ENCODE measurements at places on chromosomes 1 and 21.

- no peak for DNase-seq
These were observed 10.0 kb downstream of the TTF2 start for GRCh38 chr1:117070124-117070523.

- no peak for DNase-seq
These were observed 99.3 kb downstream of the FMN2 start for GRCh38 chr1:240190881-240191401.

DNA sequence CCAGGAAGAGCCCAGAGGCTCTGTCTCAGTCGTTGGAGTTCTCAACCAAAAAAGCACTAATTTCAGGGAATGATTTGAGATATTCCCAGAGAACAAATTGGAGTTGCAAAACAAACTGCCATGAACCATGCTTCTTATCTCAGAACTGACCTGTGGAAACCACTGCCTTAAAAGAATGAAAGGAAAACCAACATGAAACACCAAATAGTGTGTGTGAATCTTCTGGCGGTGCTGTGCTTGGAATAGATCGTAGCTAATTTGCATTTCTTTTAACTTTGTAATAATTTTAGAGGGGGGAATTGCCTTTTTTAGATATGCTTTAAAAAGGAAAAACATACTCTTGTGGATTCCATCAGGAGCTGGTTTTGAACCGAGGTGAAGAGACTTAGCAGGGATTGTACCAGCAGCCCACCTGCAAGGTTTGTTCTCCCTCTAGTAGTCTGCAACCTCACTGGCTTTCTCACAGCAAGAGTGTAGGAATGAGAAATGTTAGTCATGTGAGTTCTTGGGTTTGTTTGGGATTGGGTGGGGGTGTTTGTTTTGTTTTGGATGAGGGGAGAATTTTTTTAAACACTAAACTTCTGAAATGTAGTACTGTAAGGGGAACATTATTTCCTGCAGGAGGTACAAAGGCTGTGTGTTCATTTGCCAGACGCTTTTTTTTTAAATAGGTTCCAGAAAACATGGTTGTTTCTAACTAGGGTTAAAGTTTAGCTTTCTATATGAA is 45.7 kb upstream of the ANGPTL1 start:
- no peak for DNase-seq

GRCh38 chr1:182972829-182973228 is 19.9 kb upstream of the SHCBP1L start:
- no peak for DNase-seq

DNA sequence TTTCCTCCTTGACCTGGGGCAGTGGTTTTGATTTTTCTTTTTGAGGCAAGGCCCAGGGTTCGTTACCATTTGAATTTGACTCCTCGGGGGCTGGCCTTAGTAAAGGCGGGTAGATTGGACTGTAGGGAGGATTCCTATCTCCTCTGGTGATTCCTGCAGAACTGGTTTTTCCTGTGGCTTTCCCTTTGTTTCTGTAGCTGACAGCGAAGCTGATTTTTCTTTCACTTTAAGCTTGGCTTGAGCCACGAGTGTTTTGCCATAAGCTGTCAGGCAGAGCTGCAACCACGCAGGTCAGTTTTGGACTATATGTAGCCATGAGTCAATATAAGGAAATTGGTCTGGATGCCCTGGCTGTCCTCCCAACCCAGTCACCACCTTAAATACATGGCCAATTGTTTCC is 28.7 kb upstream of the KCNJ15 start:
- DNase-seq = no peak

DNA sequence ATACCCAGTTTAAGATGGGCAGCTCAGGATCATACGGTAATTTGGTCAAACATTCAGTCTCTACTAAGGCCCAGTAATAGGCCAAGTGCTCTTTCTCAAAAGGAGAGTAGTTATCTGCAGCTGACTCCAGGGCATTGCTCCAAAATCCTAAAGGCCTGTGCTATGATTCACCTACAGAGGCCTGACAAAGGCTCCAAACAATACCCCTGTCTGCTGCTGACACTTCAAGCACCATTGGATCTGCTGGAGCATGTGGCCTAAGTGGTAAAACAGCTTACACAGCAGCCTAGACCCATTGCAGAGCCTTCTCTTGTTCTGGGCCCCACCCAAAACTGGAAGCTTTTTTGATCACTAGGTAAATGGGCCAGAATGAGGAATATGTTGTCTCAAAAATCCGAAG is 22.8 kb downstream of the SLAMF7 start:
- DNase-seq = no peak

- DNase-seq = no peak
These were observed 1.7 kb downstream of the AKT3 start for GRCh38 chr1:243848165-243848857.

DNA sequence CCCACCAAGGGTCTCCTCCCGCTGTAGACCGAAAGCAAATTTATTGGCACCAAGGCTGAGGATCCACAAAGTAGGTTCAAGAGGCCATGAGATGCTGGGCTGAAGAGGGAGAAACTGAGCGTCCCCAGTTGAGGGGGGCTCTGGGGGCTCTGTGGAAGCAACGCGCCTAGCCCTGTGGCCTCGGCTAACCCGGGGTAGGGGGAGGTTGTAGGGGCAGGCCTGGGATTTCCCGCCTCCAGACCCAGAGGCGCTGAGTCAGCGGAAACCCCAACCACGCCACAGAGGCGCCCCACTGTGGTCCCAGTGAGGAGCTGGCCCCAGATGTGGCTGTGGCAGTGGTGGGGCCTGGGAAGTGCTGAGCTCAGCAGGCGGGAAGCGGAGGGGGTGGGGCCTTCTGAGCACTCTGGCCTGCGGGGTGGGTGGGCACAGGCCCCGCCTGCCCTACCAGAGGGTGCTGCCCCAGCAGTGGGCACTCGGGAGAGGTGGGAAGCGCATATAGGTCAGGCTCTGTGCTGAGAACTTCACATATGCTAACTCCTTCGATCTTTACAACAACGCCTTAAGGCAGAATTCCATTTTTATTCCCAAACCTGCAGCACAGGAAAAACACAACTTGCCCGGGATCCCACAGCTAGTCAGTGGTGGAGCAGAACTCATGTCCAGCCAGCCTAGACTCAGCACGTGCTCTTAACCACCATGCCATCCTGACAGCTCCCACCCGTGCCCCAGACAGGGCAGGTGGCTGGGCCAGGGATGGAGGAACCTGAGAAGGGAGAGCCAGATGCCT is 1.5 kb upstream of the COL16A1 start:
- DNase-seq = no peak

DNA sequence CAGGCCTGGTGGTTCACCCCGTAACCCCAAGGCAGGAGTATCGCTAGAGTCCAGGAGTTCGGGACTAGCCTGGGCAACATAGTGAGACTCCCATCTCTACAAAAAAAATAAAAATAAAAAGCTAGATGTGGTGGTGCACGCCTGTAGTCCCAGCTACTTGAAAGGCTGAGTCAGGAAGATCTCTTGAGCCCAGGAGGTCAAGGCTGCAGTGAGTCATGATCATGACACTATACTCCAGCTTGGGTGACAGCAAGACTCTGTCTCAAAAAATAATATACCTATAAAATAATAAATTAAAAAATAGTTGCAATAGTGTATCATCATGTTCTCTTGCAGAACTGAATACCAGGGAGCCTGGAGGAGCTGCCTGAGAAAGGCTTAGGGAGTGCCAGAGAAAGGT is 19.9 kb upstream of the TMEM39B start:
- DNase-seq = no peak

DNA sequence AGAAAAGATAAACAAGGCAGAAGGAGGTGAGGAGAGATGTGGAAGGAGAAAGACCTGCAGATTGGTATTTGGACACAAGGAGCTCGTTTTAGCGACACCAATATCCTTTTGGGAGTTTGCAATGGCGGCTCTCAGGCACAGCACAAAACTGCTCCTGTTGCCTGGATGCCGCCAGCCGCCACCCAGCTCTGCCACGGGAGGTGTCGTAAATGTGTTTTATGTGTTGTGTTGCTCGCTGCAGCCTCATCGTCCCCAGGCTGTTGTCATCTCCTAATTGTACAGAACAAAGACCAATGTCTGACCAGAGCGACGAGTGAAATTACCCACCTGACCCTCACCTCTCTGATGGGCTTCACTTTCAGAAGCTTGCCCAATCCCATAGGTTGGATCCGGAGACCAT is 96.6 kb upstream of the ZNF281 start:
- DNase-seq = no peak

- DNase-seq = no peak
These were observed 2.7 kb downstream of the FAM110D start for GRCh38 chr1:26161415-26162219.

DNA sequence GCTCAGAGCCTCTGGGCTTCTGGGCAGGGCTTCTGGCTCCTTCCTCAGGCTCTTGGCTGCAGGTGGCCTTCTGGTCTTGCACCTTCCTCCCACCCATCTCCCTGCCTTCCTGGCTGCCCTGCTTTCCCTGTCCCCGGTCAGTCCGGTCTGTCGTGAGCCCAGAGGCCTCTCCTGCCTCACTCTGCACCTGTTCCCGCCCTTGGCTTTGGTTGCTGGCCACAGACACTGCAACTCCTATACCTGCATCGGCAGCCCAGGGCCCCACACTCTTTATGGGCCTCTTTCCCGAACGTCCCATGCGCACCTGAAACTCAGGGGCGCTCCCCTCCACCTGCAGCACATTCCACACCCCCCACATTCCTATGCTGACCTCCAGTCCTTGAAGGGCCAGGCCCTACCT is 7.9 kb downstream of the FBXO2 start:
- DNase-seq = no peak

DNA sequence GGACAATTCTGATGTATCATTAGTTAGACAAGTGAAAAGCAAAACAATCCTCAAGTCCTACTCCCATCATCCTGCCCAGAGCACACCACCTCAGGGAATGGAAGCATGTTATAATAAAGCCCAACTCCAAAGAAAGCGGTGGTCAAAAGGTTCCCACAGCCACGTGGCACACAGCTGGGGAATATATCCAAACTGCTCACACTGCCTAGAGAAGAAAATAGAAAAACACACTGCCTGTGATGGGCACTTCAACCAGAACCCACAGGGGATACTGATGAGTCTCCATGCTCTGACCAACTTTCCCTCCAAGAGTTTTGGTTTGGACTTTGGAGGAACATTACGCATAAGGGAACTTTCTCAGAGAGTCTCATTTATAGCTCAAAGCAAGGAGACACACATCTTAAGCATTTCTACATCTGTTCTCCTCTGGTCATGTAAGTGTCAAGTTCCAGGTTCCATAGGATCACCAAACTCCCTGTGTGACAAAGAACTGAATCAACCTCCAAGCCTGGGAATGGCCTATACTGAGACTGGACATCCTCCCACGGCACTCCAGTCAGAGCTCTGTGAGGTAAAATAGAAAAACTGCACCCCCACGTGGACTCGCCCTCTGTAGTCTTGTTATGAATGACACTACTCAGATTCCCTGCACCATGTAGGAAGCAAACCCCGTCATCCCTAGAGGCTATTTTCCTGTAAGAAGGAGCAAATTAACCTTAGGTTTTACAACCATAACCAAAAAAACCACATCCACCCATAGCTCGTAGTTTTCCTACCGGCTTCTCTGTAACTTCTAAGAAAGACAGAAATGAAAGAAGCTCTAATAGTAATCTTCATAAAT is 12.2 kb downstream of the DSTYK start:
- no peak for DNase-seq

GRCh38 chr1:26155370-26156284 is 3.3 kb upstream of the FAM110D start:
- DNase-seq = no peak

DNA sequence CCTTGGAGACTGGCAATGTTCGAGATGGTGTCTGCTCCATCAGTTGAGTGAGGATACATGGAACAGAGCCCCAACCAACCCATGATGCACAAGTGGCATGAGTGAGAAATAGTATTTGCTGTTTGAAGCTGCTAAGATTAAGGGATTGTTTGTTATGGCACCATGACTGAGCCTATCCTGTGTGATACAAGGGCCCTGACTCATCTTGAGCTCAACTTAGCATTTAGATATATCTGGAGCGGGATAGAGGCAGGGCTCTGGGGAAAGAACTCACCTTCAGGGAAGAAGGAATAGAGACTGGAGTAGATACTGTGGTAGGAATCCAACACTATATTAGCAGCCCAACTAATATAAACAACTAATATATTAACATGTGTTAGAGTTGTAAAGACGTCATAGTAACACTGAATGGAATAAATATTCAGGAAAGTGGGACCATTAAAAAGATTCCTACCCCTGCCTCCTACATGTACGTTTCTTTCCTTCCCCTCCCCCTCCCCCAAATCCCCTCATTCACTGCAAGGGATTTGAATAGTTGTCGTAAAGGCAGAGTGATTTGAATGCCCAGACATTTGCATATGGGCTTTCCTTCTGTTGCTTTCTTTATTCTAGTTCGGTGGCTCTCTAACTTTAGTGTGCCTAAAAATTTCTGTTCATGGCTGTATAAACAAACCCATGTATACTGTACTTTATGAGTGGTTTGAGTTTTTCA is 106.6 kb upstream of the POU3F1 start:
- peak; percentile 33 for DNase-seq

DNA sequence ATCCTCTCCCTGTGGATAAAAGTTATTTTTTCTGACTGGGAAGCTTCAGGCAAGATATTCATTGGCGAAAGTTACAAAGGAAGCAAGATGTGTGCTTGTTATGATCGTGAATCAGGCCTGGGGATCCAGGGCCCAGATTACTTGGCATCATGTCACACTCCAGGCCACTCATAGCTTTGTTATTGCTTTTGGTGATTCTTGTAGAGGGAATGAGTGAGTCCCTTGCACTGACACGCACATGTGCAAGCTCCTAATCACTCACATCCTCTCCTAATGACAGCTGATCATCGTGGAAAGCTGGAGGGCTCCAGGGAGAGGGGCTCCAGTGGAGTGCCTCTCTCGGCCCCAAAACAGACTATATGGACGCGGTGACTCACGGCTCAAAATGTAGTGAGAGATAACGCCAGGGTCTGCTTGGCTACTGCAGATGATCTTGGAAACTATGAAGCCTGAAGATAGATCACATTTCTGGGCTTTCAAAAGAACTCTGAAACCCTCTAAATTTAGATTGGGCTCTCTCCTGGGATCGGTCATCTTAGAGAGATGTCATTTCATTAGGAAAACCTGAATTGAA is 481.1 kb upstream of the USP24 start:
- no peak for DNase-seq

DNA sequence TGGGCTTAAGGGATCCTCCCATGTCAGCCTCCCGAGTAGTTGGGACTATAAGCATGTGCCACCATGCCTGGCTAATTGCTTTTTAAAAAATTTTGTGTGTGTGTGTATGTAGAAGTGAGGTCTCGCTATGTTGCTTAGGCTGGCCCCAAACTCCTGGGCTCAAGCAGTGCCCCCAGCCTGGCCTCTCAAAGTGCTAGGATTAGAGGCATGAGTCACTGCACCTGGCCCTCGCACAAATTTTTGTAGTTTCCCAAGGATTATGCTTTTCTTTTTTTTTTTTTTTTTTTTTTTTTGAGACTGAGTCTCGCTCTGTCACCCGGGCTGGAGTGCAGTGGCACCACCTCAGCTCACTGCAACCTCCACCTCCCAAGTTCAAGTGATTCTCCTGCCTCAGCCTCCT is 144.4 kb upstream of the HNRNPU start:
- DNase-seq = no peak
